ENCODE measurements at places on chromosomes 2 and 18.

- DNase-seq = no peak
Measured at GRCh38 chr2:47295981-47296635, 106.8 kb upstream of the MSH2 start.

DNA sequence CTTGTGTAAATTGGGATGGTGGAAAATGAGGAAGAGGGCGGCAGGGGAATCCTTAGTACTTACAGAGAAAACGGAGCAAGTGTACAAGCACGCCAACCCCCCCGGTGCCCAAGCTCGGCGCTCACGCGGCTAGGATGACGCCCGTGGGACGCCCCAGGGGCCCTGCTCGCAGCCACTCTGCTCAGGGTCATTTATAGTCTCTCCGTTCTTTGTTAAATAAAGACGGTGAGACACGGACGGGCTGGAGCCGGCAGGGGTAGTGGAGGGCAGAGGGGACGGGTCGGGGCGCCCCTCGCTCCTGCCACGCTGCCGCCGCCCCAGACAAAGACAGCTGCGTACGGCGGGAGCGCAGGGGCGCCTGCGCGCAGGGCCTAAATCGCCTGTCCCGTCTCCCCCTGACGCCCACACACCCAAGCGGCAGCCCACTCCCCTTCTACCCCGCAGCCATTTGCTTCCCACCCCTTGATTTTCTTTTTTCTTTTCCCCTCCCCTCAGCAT, 37.8 kb downstream of the PCBP1 start:
- DNase-seq = no peak

DNA sequence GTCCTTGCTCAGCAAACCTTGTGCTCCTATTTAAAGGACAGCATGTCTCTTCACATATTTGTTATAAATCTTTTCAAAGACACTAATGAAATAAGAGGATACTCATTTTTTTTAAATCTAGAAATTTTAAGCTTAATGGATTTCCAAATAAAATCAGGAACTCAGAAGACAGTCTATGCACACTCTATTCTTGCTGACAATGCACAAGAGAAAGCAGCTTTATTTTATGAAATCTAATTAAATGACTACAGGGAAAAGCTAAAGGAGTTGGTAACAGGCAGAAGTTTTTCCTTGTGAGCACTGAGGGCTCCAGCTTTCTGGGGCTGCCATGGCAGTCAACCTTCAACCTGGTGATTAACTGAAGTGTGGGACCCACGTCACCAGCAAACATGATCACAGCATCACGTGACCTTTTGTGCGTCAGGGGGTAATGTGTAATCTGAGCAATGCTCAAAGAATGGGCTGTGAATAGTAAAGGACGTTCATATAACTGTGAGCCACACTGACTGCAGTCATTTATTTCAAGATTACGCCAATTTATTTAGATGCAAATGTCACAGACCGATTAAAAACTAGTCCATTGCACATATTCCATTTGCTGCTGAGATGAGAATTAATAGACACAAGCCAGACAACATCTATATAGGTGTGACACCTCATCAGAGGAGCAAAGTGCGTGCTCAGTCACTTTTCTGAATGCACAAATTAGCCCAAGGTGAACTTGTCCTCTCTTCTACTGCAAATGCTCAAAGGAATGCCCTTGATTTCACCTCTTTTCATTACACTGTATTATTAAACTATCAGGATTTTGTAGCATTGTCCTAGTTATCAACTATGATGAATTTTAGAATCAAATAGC, 11.6 kb upstream of the DNER start:
- DNase-seq = no peak

GRCh38 chr2:15354596-15355366, 206.4 kb downstream of the NBAS start:
- no peak for DNase-seq

GRCh38 chr2:76512201-76512820, 801.6 kb upstream of the GCFC2 start:
- no peak for DNase-seq
